Heart left ventricle (tissue), 16 donors: ENCODE measurements at places on chromosomes 11 and 22. TPM values are rescaled to one million over a fixed set of nuclear protein-coding genes. Genes with fewer than 3 reads are reported as not detected.
A peak's percentile ranks its signal among the peaks of the same experiment; 100 is the strongest.

CDC42EP1 gene
- total RNA-seq, result 23.8 TPM

GLYAT gene
- not detected for total RNA-seq

SYT8 gene
- total RNA-seq, result not detected

RASSF10 gene
- total RNA-seq, result 0.14 TPM

MGAT3 gene
- total RNA-seq, result 3.4 TPM

RPS13 gene
- 853 TPM for total RNA-seq

DNA sequence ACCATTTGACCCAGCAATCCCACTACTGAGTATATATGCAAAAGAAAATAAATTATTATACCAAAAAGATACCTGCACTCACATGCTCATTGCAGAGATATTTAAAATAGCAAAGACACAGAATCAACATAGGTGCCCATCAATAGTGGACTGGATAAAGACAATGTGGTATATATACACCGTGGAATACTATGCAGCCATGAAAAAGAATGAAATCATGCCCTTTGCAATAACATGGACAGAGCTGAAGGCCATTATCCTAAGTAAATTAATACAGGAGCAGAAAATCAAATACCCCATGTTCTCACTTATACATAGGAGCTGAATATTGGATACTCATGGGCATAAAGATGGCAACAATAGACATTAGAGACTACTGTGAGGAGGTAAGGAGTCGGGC, 68.7 kb downstream of the DLG2 start:
- no peak for DNase-seq

DNA sequence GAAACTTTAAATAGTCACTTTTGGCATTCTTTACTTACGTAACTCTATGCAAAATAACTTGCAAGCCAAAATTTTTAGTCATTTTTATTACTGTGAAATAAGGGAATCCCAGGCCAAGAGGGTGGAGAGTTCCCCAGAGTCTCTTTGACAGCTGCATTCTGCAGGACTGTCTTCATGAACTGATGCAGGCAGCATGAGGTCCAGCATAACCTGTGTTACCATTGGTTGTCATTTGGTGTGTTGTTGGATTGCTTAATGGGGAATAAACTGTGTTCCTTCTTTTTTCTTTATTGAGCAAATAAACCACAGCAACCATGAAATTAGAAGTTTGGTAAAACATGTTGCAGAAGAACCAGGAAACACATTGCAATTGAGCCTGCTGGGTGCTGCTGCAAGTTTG, 24.6 kb downstream of the MMP27 start:
- no peak for DNase-seq

DNA sequence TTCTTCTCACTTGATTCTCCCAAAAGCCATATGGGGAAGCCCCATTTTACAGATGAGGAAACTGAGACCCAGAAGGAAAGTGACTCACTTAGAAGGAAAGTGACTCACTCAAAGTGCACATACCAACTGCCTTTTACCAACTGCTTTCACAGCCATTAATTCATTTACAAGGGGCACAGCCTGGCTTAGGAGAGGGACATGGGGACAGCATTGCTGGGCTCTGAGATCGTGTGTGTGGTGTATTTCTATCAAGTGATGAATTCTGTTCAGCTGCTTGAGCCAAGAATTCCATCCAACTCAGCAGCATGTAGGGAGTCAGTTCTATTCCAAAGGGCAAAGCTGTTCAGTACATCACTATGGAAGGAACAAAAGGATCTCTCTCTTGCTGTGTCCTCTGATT, 23.5 kb upstream of the PAK1 start:
- no peak for DNase-seq

- DNase-seq, result no peak
Observed at GRCh38 chr11:61370349-61371005, 8.3 kb downstream of the TMEM138 start.

DNA sequence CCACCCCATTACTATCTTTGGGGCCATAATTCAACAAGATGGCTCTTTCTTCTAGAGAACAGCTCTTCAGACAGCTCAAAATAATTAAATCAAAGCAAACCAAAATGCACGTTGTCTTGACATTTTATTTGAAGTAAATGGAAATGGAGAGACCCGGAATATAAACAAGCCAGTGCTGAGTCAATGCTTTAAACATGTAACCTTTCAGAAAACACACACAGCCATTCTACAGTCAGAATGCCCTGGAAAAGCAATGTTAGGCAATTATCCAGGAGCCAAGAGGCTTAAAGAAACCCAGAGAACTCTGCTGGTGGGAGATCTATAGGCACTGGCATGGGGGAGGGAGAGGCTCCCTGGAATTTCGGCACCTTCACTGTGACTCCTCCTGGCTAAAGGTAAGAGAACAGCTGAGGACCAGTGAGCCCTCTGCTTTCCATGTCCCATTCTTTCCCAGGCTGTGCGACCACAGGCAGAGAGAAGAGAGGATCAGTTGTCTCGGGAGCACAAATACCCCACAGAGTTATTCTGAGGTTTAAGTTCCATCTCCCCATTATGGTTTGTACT, 254.0 kb upstream of the CCDC90B start:
- no peak for DNase-seq

DNA sequence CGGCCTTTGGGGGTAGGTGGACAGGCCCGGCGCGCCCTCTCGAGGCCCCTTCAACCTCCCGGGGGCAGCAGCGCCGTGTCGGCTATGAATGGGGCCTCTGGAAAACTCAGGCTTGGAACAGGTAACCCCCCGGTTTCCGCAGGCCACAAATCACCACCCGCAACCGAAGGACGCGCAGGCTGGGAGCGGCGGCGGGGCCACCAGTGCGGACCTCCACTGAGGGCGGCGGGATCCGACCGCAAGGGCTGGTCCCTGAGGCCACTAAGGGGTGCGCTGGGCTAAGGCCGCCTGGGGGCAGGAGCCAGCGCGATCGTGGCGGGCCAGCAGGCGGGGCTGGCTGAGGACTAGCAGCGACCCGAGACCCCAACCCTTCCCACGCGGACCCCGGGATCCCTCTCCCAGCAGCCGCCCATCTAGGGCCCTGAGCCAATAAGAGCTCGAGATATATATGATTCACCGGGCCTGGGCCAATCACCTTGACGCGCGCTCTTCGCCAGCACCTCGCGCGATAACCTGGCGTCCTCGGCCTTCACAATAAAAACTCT, 609 bp upstream of the ATF4 start:
- peak; percentile 98 for DNase-seq

DNA sequence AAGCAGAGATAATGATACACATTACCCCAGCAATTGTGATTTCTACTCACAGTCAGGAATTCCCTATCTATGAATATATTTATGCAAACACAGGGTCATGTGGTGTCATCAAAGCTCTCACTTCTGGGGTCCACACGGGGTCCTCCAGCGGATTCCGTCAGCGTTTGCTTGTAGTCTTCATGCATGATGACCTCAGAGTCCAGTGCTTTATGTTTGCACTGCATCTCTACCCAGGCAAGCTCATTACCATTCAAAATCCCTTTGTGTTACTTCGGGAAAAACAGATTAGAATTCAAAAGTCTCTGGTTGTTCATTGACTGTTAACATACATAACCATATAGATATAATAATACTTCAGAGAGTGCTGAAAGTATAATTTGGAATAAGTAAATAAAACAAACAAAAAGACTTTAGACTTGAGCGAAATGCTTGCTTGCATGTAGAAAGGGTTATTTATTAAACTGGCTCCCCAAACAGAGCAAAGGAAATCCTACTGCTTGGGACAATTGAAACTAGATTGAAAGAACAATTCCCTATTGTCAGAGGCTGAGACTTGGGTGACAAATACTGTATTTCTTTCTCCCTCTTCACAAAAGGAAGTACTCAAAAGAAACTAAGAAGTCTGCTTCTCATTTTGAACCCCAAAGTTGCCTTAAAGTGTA, 423.1 kb downstream of the ETS1 start:
- DNase-seq, result no peak

- DNase-seq, result no peak
Observed at GRCh38 chr11:99555486-99555885, 534.7 kb downstream of the CNTN5 start.

DNA sequence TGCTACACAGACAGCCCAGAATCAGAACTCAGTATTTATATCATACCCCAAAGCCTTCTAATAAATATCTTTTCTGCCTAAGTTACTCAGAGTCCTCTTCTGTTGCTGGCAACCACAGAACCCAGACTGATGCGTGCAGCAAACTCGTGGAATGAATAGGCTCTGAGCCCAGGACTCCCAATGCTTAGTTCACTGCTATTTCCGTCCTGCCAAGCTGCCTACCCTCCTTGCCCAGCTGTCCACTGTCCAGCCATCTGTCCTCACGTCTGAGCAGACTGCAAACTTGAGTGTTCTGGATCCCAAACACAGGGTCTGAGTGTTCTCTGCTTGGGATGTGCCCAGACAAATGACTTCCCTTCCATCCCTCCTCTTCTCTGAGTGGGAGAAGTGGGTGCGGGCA, 19.4 kb downstream of the PTPN5 start:
- DNase-seq, result no peak

DNA sequence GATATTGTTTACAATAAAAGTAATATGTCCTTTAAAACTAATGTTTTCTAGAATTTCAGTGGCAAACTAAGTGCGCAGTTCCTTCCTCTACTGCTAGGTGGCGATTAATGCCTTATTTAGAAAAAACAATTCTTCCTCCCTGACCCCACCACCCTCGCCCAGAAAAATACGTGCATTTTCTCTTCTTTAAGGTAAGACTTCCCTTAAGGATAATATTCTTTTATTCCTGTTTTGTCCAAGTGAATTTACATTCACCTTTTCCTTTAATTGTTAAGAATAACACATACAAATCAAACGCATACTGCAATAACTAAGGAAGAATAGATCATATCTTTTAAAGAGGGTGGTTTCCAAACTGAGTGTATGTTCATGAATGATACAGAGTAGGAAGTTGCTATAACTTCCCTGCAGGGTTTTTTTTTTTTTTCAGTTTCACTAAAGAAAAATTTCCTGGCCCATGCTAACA, 17.0 kb upstream of the PSMA1 start:
- DNase-seq, result no peak

- no peak for DNase-seq
Observed at GRCh38 chr11:74112877-74113276, 57.9 kb downstream of the C2CD3 start.

- DNase-seq, result peak; percentile 58
Observed at GRCh38 chr22:20437613-20438426, at the start of gene SCARF2. SCARF2 (minus strand) TSS chr22:20437825; CDS start chr22:20437754, 71 bp downstream.

DNA sequence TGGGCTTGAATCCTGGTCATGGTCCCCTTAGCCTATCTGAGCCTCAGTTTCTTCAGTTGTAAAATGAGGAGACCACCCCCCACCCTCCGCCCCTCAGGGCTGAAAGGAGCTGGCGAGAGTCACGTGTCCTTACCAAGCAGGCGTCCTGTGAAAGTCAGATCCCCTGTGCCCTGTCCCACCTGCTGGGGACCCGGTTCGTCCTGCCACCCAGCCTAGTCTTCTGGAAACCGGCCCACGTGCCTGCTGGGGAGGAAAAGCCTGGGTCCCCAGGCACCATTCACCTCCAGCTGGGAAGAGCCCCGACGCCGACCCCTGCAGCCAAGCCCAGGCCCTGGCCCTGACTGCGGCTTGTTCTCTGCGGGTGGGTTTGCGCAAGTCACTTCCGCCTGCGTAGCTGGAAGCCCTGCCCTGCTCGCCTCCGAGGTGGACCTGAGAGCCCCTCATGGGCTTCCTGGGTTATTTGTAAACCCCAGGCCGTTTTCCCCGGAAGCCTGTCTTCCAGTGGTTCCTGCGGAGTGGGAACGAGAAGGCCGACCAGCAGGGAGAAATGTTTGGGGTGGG, 679 bp upstream of the SSH3 start:
- peak; percentile 39 for DNase-seq

DNA sequence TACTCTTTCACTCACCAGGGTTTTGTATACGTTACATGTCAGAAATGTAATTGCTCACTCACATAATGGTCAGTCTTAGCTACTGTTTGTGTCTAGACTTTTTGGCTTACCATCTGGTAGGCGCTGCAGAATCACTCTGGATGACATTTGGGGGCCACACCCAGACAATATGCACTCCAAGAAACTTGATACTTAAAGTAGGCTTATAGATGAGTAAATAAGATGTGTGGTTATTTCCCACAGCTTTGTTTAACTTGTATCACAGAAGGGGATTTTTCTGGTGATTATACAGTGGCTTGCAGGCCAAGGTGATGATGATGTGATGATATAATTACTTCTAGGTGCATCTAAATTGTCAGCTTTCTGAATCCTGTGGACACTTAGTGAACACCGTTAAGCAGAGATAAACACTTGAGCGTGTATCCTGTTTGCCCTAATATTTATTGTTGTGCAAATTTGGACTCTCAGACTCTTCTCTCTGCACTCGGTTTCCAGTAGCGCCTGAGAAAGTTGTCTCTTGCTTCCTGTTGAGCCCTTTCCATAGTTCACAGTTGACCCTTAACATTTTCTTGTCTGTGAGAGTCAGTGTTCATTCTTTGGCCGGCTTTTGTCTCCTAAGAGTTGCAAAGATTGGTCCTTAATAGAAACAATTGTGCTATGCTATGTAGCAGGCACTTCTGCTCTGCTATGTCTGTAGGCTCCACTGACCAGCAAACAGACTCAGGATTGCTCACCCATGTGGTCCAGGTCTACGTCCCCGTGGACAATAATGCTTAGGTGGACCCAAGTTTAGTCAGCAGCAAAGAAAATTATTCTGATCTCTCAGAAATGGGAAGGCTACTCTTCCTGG, 89.3 kb downstream of the PRR5L start:
- no peak for DNase-seq

- no peak for DNase-seq
Observed at GRCh38 chr11:1338201-1339065, 29.0 kb upstream of the TOLLIP start.

DNA sequence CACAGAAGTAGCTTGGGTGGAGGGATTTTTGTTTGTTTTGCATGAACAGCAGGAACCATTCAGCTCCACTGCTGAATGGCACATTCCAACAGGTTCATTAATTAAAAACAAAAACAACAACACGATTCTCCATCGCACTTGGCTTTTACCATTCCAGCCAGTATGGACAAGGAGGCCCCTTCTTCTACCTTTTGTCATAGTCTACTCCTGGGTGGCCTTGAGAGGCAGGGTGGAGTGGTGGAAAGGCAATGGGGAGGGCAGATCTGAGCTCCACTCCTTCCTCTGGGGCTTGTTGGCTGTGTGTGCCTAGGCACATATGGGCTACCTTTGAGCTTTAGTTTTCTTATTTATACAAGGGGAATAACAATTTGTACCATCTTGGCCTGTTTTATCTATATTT, 4.8 kb downstream of the TIMP3 start:
- no peak for DNase-seq

DNA sequence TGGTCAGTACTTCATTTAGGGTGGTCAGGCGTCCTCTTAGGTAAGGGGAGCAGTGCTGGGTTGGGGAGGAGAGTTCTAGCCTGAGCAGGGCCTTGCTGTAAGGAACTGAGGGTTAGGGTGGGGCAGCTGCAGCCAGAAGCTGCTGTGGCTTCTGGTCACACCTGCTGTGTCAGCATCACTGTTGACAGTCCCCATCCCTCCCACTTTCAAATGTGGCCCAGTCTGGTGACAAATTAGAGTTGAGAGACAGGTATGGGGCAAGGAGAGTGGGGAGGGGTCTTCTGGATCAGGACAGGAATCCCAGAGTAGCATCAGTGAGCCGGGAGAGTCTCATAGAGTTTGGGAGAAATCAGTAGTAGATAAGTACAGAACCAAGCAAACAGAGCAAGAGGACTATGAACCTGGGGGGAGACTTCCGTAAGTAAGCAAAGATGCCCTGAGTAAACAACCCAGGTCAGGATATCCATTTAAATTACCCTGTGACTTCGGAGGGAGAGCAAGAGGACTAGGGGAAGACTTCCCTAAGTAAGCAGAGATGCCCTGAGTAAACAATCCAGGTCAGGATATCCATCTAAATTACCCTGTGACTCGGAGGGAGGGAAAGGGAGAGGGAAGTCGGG, 53.7 kb downstream of the PPP6R2 start:
- DNase-seq, result no peak

GRCh38 chr11:114172055-114172861, 112.7 kb downstream of the ZBTB16 start:
- DNase-seq, result no peak

GRCh38 chr22:29872989-29873388, 10.0 kb upstream of the MTMR3 start:
- DNase-seq, result no peak
